ENCODE measurements at places on chromosomes 3 and 15. TPM values are rescaled to one million over a fixed set of nuclear protein-coding genes. Genes with fewer than 3 reads are reported as not detected.

Gene PPIB
- 544 TPM for polyA plus RNA-seq

GRCh38 chr3:194097141-194097882, 38.6 kb upstream of the HES1 start:
- no peak for DNase-seq

- DNase-seq, result no peak
These were observed 64.0 kb upstream of the AKAP13 start for GRCh38 chr15:85316244-85316934.

GRCh38 chr3:123055352-123055751, 11.5 kb upstream of the PDIA5 start:
- no peak for DNase-seq

DNA sequence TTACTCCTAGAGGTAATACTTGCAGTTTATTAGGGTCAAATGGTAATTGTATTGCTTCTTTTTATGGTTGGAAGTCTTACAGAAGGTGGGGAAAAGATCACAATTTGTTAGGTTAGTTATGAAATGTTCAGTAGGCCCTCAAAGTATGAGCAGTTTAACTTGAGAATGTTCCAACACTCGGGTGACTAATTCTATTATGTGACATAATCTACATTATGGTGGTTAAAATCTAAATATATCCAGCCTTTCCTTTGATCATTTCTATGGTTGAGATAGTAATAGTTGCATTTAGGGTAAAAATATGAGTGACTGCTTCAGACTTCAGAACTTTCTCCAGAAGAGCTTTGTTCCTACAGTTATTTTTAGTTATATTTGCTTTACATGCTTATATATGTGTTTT, 19.6 kb upstream of the FBXO22 start:
- DNase-seq, result no peak

- no peak for DNase-seq
These were observed 24.9 kb downstream of the CXCR6 start for GRCh38 chr3:45968149-45968548.

DNA sequence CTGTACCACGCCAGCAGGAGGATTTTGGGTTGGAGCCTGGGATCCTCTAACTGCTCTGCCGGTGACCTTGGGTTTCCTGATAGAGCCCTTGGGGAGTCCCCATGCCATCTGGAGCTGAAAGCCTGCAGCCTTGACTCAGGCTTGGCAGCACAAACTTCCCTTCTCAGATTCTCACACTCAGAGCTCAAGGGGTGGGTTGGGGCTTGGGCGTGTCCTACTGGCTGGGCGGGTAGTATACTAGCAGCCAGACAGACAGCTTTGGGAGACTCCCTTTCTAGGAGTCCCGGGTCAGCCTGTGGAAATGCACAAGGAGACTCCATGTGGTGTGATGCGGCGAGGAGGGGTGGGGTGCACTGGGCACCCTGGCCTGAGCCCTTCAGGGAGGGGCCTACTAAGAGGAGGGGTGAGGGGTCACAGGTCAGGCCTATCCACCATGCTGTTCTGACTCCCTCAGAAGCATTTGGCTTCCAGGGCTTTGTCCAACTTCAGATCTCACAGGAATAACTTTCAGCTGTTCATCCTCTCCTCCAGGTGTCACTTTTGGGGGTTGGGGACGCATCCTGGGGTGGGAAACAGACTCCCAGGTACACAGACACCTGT, 21.6 kb upstream of the PLXNA1 start:
- no peak for DNase-seq

Gene GOLGA6L10
- 0.36 TPM for polyA plus RNA-seq

- no peak for DNase-seq
These were observed 28.8 kb downstream of the SUMF1 start for GRCh38 chr3:4438296-4438695.

DNA sequence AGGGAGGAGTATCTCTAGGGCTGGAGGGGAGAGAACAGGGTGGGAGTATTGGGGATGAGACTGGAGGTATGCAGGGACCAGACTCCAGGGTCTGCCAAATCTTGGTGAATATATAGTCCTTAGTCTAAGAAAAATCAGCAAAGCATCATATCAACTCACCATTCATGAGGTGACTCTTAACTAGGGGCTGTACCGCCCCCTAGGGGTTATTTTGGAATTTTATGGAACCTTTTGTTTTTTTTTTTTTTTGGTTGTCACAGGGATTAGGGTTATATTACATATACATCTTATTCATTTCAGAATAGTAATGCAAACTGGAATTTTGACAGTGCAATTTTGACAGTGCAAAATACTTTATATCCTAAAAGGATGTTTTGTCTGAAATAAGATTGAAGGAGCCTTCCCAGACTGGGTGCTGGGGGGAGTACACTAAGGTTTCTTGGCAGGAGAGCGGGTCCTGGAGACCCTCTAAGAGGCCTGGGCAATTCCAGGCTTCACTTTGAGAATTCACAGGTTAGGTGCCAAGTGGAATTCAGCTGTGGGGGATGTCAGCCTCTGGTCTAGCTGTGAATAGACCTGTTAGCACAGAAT, 7.5 kb downstream of the CMTM7 start:
- no peak for DNase-seq

All from keratinocyte (primary cell).